ENCODE measurements at places on chromosomes 5 and 9.

DNA sequence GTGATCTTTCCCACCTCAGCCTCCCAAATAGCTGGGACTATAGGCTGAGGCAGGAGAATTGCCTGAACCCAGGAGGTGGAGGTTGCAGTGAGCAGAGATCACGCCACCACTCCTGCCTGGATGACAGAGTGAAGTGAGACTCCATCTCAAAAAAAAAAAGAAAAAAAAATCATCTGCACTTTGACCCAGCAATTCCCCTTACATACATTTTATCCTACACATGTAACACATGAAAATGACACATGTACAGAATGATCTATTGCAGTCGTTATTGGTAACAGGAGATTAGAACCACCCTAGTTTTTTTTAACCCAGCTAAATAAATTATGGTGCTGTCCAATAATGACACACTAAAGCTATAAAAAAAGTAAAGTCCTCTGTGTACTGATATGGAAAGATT lies 14.2 kb downstream of the RUFY1 start:
- no peak for DNase-seq

- DNase-seq: no peak
These were observed 75.6 kb downstream of the ARHGEF28 start for GRCh38 chr5:73701566-73701965.

DNA sequence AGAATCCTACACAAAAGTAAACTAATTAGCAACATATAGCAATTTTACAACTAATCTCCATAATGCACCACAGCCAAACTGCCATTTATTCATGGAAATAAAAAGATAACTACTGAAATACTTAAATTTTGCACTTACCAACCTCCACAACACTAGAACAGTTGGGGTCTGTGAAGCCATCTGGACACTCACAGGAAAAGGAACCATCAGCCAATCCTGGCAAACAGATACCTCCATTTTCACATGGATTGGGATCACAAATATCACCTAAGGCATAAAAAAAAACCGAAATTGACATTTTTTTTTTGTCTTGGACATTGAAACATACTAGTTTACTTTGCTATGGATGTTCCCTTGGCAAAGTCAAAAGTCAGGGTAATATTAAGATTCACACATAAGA lies 130.7 kb downstream of the EDIL3 start:
- DNase-seq: no peak

DNA sequence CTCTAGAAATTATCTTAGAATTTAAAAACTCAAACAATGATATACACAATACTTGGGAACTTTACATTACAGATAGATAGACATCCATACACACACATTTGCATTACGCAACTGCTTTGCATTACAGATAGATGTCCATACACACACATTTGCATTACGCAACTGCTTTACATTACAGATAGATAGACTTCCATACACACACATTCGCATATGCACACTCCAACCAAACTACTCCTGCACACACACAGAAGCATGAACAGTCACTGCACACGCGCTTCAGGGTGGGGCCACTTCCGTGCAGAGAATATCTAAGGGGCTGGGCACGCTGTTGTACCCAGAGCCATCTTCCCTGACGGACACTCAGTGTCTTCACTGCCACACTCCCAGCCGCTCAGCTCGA lies 7.9 kb upstream of the ADAMTS16 start:
- no peak for DNase-seq

DNA sequence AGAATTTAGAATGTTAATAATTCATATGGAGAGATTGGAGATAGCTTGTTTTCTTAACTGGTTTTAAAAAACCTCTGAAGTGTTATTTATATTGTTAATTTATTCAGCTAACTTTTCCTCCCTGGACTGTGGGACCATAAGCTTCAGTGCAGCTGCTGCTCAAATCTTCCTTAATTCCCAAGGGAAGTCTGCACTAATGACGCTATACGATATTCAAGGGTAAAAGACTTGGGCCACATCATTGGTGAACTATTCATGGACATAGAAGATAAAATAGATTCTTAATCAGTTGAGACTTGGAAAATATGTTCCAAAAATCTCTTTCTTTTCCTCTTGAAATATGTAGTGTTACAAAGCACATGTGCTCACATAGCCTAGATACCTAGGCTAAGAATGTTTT lies 31.1 kb upstream of the GAS1 start:
- DNase-seq: no peak

- no peak for DNase-seq
These were observed 3.7 kb upstream of the EGR1 start for GRCh38 chr5:138461343-138462125.

GRCh38 chr5:79031485-79031867 lies 38.0 kb downstream of the DMGDH start:
- no peak for DNase-seq

- DNase-seq: no peak
These were observed 187.4 kb upstream of the TLX3 start for GRCh38 chr5:171121638-171122037.

DNA sequence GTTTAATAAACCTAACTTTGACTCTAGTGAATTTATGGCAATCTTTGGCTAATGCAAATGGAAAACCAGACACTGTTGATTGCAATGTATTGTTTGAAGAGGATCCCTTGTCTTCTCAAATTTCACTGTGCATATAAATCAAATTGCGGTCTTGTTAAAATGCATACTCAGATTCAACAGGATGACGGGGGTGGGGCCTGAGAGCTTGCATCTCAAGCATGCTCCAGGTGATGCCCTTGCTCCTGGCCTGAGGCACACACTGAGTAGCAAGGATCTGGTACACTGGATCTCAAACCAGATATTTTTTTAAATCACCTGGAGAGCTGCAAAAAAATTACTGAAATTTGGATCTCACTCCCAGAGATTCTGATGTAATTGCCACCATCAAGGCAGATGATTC lies 463.7 kb downstream of the DNAH5 start:
- no peak for DNase-seq

DNA sequence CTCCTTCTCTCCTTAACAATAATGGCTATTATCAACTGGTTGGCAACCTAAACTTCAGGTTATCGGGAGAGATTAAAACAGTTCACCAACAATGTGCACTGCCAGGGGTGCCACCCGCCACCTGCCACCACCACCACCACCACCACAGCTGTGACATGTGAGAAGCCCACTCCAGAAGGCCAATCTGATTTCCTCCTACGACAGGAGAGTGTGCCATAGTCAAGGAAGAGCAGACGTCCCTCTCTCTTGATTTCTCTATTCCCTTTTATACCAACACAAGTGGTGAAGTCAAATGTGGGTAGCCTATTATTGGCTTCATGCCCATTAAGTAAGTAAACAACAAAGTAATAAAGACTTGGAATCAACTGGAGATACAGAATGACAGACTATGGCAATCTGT lies 22.4 kb downstream of the GNAQ start:
- DNase-seq: no peak

GRCh38 chr9:123945532-123945931 lies 15.6 kb upstream of the DENND1A start:
- no peak for DNase-seq

- no peak for DNase-seq
These were observed 8.8 kb downstream of the PAX5 start for GRCh38 chr9:37025071-37025822.

- DNase-seq: no peak
These were observed 3.9 kb downstream of the MCIDAS start for GRCh38 chr5:55222985-55223811.

Measured in left lobe of liver (tissue), 2 donors.